Upper lobe of right lung (tissue), 1 donor: ENCODE measurements at places on chromosomes 12 and 14.

DNA sequence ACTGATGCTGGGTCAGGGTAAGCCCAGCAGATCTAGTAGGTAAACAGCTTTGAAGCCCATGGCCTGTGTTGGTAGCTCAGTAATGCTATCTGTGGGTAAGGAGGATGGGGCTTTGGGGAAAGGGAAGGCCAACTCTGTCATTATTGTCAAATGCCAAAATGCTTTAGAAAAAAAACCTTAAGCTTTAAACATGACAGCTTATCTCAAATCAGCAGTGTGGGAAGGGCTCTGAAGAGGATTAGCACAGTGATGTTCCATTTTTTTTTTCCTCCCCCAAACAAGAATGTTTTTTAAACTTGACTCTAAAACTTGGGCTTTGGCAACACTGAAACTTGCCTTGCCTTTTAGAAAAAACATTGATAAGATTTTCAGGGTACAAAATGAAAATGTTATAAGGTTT, 11.7 kb downstream of the DAAM1 start:
- H3K27ac ChIP-seq, result no peak overlapping the region
- no peak overlapping the region for H3K4me3 ChIP-seq
- peaks cover 19% of the 10 kb centered on the region for H3K4me1 ChIP-seq
- H3K27me3 ChIP-seq, result no peaks in the 10 kb centered on the region

GRCh38 chr12:52515927-52516831, 4.0 kb downstream of the KRT5 start:
- H3K4me3 ChIP-seq, result no peak overlapping the region
- no peak for DNase-seq
- peaks cover 6% of the 10 kb centered on the region for H3K27me3 ChIP-seq
- H3K4me1 ChIP-seq, result no peaks in the 10 kb centered on the region

DNA sequence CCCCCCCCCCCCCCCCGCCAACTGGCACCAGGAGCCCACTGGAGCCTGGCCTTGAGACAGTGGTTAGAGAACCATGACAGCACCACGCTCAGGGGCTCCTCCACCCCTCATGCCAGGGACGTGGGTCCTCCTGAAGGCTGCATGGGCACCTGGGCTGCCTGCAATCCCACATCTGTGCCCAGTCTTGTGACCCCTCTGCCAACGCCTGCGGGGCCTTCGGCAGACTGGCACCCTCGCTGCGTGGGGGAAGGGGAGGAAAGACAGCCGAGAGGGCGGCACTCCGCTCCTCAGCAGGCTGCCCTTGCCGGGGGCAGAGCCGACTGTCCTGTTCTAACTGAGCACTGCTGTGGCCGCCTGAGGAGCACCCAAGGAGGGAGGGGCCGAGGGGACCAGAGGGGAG, 6.0 kb downstream of the LRTM2 start:
- no peaks in the 10 kb centered on the region for H3K4me1 ChIP-seq
- no peak for DNase-seq
- no peaks in the 10 kb centered on the region for H3K36me3 ChIP-seq
- H3K27ac ChIP-seq, result no peak overlapping the region

GRCh38 chr14:53596853-53597525, 359.6 kb downstream of the BMP4 start:
- no peaks in the 10 kb centered on the region for H3K36me3 ChIP-seq
- H3K27me3 ChIP-seq, result no peaks in the 10 kb centered on the region
- H3K4me3 ChIP-seq, result no peak overlapping the region
- DNase-seq, result no peak

GRCh38 chr14:100472094-100472455, 115.1 kb downstream of the BEGAIN start:
- no peaks in the 10 kb centered on the region for H3K27me3 ChIP-seq
- DNase-seq, result no peak
- H3K4me1 ChIP-seq, result no peaks in the 10 kb centered on the region
- no peak overlapping the region for H3K27ac ChIP-seq
